ENCODE measurements at places on chromosomes 1 and 21.

GRCh38 chr1:82848043-82848442, 1047.3 kb downstream of the ADGRL2 start:
- no peak for DNase-seq

DNA sequence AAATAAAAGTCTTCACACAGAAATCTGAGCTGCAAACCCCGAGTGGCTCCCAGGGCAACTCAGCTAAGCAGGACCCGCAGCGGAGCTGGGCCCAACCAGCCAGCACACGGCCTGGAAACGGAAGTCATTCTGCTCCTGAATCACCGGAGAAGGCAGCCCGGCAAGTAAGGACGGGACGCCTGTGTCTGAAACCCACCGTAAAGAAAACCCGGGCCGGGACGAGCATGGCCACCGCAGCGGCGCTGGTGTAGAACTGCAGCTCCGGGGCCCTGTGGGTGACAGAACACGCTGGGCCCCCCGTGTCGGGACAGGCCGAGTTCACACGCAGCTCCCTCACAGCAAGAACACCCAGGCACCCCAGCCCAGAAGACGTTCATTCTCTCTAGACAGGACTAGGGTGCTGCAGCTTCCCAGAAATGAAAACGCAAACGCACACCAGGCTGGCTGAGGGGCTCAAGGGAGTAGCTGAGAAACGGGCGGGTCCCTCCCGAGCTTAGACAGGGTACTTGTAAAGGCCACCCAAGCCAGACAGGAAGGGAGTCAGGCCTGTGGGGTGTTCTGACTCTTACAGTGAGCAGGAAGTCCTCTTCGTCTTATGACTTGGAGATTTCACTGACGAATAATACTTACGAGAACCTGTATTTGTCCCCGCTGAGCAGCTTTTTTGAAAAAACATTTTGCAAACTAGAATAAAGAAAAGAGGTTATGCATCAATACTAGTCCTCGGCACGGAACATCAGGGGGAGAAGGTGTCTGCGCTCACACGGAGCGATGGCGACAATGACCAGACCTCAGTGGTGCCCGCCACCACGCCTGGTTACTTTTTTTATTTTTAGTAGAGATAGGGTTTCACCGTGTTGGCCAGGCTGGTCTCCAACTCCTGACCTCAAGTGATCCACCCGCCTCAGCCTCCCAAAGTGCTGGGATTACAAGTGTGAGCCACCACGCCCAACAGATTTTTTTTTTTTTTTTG, 10.9 kb upstream of the CDK11B start:
- DNase-seq = no peak

DNA sequence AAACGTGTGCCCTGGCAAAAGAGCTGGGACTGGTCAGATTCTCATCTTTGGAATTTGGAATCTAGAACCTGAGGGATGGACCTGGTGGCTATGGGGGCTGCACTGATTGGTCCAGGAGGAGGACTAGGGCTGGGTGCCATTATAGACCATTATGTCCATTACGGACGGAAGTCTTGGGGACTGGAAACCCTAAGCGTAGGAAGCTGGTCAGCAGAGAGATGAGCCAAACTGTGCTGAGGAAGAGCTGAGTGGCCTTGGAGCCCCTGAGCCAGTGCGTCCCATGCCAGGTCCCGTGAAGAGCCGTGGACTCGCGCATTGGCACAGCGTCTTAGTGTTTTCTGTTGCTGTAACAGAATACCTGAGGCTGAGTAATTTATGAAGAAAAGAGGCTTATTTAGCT, 10.0 kb downstream of the MRAP start:
- no peak for DNase-seq

GRCh38 chr1:55304229-55304740, 89.1 kb upstream of the USP24 start:
- no peak for DNase-seq

DNA sequence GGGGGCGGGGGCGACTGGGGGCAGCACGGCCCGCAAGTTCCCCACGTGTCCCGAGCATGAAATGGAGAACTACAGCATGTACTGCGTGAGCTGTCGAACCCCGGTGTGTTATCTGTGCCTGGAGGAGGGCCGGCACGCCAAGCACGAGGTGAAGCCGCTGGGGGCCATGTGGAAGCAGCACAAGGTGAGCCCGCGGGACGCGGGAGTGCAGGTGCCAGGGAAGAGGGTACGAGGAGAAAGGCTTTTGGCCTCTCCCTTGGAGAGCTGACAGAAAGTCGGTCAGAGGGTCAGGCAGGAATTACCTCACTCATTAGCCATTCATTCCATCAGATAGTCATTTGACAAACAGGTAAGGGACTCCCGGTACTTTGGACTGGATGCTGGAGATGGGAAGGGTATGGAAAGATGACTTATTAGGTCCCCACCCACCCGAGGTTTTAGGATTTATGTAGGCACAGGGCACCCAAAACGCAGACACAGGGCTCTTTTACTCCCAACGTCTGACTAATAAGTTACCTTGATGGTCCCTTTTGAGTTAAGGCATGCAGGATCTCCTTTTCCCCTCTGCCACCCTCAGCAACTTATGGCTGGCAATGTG, 2.1 kb downstream of the TRIM67 start:
- no peak for DNase-seq

DNA sequence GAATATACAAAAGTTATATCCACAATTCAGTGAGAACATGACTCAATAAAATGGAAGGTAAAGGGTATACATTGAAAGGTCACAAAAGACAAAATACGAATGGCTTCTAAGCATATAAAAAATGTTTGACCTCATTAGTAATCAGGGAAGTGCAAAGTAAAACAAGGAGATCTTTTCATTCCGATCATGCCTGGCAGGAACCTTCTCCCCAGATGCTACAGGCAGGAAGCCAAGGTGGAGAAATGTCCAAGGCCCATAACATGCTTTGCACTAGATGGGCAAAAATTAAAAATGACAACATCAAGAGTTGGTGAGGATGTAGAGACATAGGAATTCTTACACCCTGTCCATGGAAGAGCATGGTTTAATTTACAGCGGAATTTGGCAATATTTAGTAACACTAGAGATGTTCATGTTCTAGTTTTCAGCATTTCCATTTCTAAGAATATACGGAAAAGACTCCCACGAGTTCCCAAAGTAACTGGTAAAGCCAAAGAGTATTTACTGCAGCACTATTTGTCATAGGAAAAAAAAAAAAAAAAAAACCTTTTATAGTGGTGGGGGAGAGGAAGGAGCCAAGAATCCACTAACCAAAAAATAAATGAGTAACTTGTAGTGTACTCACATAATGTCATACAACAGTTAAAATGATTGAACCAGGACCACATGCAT, 184.5 kb upstream of the KAZN start:
- no peak for DNase-seq

GRCh38 chr21:34693192-34693810, 24.5 kb downstream of the CLIC6 start:
- DNase-seq = peak; percentile 55

DNA sequence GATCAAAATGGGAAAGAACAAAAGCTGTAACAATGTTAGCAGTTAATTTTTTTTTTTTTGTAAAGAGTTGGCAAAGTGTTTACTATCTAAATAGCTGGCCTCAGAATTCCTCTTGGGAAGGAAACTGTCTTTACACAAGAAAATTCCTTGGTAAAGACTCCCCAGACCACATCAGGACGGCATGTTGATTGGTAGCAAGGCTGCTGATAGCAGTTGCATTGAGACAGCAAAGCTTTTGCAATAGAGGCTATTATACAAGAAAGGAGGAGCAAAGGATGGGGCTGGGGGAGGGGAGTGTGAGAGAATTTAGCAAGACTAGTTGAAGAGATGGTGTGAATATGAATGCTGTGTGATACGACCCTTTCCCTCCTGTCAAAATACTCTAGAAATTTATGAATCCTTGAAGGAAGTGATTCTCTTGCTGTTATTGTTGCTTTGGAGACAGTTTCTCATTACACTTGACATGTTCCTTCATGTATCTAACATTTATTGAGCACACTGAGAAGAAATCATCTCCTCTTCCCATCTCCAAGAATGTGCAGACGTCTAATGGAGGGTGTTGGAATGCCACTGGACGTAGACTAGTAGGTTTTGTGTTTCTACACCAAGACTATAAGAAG, 355.6 kb downstream of the SIPA1L2 start:
- no peak for DNase-seq

DNA sequence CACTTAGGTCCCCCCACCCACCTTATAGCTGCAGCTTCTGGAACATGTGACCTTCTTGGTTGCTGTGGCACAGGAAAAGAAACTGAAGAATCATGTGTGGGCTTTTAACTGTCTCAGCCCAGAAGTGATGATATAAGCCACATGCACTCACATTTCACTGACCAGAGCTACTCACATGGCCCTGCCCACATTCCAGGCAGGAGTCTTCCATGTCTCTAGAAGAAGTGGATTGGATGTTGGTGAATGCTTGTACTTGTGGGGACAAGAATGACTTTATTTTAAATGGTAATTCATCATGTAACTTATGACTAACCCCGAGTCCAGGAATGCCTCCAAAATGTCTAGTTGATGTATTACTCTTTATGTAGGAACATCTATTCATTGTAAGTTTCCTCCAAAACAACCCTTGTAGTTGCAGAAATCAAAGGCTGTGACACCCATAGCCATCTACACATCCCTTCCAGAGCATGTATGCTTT, 15.8 kb upstream of the CAMK1G start:
- no peak for DNase-seq

GRCh38 chr1:43366601-43367025, 1.2 kb downstream of the ELOVL1 start:
- no peak for DNase-seq

DNA sequence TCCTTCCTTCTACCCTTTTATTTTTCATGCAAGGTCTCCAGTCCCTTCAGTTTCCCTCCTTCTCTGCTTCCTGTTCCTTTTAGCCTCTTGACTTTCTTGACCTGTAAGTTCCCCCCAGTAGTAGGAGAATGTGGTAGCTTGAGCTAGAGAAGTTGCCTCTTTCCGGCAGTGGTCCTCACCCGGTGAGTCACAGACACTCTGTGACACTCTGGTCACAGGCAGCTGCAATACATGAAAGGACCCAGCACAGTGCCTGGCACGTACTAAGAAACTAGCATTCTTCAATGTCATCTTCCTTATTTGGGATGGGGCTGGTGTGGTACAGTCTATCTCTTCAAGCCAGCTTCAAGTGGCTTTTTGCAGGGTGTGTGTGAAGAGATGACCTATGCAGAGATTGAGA, 16.0 kb downstream of the PFKFB2 start:
- DNase-seq = no peak

DNA sequence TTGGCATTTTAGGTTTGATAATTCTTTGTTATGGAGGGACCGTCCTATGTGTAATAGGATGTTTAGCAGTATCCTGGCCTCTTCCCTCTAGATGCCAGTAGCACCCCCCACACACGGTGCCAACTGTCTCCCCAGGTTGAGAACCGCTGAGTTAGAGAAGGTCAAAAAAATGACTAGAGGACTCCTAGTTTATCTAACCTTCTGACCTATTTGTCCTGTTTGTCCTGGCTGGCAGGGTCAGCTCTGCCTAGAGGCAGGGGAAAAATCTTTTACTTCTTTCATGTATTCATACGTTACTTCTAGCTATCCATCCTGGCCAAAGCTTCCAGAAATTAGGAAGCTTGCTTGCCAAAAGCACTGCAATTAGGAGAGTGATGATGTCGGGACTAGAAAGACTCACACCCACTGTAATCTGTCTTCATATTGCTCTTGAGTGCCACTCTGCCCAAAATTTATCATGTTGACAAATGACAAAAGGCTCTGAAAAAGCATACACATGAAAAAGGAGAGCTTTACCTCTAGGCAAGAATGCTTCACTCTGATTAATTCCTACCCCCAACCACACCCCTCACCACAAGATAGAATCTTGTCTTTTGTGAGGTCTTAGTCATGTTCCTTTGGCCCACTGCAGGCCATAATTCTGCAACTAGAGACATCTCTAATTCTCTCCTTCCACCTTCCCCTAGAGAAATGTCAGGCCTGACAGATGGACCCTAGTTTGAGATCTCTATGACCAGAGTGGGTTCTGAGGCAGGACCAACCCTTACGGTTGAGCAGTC, 14.4 kb upstream of the AKR1A1 start:
- no peak for DNase-seq

DNA sequence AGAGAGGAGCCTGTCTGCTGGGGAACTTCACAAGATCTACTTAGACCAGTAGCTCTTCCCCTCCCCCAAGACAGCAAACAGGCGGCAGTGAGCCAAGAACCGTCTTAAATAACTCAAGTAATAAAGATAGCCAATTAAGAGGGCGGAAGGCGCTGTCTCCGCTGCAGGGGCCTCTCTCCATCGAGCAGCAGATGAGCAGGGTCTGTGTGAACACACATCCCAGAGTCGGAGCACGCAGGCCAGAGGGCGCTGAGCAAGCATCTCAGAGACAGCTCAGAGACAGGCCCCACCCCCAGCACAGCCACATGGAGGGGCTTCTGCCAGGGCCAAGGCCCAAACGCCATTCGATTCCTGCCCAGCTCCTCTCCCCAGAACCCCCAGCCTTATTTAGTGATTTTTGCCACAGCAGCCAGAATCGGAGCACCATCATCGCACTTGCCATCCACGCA, 11.1 kb downstream of the IFFO2 start:
- DNase-seq = no peak

- no peak for DNase-seq
Measured at GRCh38 chr21:40613546-40614030, 233.4 kb downstream of the DSCAM start.

DNA sequence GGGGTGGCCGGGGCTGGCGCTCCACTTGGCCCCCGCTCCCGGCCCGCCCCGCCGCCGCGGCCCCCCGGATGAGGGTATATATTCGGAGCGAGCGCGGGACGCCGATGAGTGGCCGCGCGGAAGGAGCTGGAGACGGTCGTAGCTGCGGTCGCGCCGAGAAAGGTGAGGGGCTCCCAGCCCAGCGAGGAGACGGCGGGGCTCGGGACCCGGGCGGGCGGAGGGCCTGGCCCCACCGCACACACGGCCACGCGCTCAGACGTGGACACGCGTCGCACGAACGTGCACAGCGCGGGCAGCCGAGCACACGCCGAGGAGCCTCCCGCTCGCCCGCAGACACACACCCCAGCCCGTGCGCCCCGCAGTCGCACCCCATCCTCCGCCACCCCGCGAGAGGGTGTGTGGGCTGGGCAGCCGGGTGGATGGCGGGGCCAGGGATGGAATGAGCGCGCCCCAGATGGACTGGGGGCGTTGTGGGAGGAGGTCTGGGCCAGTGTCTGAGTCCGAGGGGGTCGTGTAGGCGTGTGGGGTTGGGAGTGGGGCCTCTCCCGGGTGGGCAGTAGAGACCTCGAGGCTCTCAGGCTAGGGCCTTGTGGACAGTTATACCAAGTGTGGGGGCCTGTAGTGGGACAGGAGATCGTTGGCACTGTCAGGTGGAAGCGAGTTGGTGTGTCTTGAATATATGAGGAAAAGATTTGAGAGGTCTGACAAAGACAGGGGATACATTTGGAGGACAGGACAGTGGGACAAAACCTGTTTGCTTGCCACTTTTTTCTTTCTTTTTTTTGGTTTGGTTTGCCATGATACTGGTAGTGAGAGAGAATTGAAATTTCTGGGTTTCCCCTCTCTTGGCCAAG, at the start of gene UAP1:
Gene UAP1, plus strand, starts transcription at position 107 of the 854 bp plus-strand sequence. CDS start 4,347 bp downstream, outside the sequence.
- no peak for DNase-seq

GRCh38 chr1:189084811-189085210, 1392.9 kb downstream of the BRINP3 start:
- DNase-seq = no peak

DNA sequence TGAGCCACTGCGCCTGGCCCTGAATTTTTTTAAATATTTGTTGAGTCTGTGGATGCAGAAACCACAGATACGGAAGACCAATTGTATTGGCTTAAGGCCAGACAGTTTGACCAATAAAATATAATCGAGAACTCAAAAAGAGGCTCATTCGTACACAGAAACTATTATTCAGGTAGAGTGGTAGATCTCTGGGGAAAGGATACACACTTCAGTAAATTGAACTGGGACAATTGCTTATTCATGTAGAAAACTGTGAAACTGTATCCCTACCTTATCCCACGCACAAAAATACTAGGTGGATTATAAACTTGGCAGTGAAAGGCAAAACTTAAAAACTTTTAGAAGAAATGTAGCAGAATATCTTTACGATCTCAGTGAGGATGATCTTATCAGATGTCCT, 25.0 kb upstream of the SHE start:
- no peak for DNase-seq

Measured in HuH-7 (cell line).